ENCODE measurements at places on chromosomes 4 and X.

DNA sequence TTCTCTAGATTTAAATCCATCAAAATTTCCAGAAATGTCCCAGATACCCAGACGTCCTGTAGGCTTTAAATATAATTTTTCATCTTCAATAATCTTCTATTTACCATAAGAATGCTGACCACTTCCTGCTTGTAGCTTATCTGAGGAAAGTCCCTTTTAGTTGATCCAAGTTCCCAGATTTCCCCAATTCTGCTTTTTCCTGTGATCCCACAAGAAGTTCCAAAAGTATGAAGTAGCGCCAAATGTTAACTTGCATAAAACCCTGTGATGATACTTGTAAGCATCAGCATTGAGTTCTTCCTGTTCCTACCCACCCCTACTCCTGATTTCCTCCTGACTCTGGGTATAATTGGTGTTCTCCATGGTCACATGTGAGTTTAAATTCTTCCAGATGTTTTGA is 10.6 kb upstream of the TLR8 start:
- no peaks in the 10 kb centered on the region for H3K4me1 ChIP-seq
- no peaks in the 10 kb centered on the region for H3K27me3 ChIP-seq
- H3K27ac ChIP-seq: no peak overlapping the region
- H3K4me3 ChIP-seq: no peak overlapping the region
- no peaks in the 10 kb centered on the region for H3K36me3 ChIP-seq

DNA sequence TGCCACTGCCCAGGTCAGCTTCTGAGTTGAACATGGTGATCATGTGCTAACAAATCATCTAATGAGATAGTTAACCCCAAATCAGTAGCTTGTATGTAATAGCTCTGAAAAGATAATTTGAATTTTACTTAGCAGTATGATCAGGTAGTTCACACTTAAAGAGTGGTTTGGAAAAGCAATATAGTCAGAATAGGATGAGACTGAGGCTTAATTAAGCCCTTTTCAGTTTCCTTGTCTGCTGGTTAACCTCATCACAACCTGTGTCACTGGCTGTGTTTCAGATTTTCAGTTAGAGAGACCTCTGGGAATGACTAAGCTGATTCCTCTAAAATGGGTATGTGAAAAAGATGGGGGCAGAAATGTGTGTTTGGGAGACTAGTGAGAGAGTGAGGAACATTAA is 38.1 kb downstream of the GPR174 start:
- DNase-seq: no peak
- H3K4me1 ChIP-seq: no peaks in the 10 kb centered on the region
- no peak overlapping the region for H3K4me3 ChIP-seq
- peak overlapping the region; percentile 4 for H3K27ac ChIP-seq
- H3K27me3 ChIP-seq: no peaks in the 10 kb centered on the region
- no peaks in the 10 kb centered on the region for H3K36me3 ChIP-seq

- H3K27me3 ChIP-seq: no peaks in the 10 kb centered on the region
- peaks cover 16% of the 10 kb centered on the region for H3K4me1 ChIP-seq
- H3K27ac ChIP-seq: no peak overlapping the region
- no peak overlapping the region for H3K4me3 ChIP-seq
- H3K36me3 ChIP-seq: no peaks in the 10 kb centered on the region
These were observed 35.6 kb downstream of the GAB1 start for GRCh38 chr4:143372093-143372915.

- H3K36me3 ChIP-seq: no peaks in the 10 kb centered on the region
- no peak for DNase-seq
- no peak overlapping the region for H3K4me3 ChIP-seq
- H3K4me1 ChIP-seq: no peaks in the 10 kb centered on the region
These were observed 103.5 kb downstream of the FMR1NB start for GRCh38 chrX:148084611-148085010.

DNA sequence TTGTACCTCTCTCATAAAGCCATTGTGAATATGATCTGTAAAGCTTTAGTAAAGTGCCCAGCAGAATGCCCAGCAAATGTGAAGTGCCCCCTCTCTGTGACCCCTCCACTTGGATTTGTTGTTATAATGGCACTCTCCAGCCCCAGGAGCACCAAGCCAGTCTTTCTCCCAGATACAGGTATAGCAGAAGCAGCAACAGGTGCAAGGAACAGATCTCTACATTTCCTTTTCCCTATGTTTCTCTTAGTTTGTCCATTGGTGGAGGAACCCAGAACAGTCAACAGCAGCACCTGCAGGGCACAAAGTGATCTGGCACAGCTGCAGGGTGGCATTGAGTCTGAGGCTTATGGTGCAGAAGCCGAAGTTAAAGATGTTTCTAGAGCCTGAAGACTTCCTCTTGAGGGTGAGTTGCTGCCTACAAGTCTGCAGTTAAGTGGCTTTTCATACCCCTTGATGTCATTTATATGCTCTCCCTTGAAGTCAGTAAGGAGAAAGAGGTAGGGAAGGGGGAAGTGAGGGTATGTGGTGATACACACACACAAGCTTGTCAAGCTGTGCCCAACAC is 16.1 kb upstream of the CXCL3 start:
- no peaks in the 10 kb centered on the region for H3K36me3 ChIP-seq
- peaks cover 14% of the 10 kb centered on the region for H3K4me1 ChIP-seq
- DNase-seq: no peak
- H3K27ac ChIP-seq: no peak overlapping the region
